ENCODE measurements at places on chromosomes 12 and 14.

DNA sequence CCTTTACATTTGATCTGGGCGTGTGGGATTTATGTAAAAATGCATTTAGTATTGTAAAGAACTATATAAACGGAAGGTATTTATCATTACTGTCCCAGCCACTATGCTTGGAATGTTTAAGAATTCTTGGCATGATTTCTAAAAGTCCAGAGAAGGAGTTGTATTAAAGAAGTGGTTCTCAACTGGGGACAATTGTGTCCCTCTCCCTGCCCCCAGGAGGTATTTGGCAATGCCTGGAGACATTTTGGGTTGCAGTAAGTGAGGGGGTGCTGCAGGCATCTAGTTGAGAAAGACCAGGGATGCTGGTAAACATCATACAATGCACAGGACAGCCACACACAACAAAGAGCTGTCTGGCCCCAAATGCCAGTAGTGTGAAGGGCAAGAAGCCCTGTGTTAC, 7.2 kb downstream of the SLC38A1 start:
- DNase-seq = no peak

GRCh38 chr12:121388421-121388981, 11.4 kb upstream of the RNF34 start:
- no peak for DNase-seq

DNA sequence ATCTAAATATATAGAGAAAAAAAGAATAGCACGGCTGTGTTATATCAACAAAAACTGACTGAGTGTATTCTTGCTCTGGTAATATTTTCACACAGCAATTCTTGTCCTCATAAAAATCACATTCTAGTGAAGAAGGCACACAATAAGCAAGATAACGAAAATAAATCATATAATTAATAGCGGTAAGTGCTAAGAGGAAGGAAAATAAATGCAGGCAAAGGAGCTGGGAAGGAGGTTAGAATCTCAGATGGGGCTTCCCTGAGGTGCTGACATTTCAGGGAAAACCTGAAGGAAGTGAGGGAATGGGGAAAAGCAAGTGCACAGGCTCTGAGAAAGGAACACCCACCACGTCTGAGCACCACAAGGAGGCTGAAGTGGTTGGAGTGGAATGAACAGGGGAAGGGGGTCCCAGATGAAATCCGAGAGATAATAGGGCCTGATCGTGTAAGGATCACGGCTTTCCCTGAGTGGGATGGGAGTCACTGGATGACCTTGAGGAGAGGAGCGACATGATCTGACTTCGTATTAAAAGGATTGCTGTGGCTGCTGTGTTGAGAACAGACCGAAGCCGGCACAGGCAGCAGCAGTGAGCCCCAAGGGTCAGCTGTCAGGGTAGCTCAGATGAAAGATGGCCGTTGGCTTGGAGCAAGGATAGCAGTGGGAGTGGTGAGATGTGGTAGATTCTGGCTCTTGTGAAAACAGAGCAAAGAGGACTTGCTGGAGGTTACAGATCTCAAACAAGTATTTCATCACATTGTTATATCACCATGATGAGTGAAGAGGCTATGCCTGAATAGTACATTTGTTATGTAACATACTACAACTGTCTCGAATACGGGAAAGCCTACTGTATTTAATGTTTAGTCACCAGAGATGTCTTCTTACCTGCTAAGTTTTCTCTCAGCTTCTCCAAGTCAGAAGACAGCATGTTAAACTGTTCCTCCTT, 67.1 kb upstream of the VPS33A start:
- no peak for DNase-seq

DNA sequence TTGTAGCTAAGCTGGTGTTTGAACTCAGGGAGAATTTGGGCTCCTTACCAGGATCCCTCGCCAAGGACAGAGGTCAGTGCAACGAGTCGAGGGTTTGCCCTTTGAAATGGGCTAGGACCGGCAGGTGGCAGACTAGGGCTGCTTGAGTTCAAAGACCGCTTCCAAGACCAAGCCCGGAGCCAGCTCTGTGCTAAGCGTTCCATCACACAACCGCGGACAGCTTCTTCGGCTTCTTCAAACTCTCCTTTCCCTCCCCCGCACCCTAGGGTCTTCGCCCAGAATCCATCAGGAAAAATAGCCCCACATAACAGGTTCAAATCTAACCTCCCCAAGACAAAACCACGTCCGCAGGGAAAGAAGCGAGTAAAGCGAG, 705 bp upstream of the FLVCR2 start:
- peak; percentile 90 for DNase-seq

DNA sequence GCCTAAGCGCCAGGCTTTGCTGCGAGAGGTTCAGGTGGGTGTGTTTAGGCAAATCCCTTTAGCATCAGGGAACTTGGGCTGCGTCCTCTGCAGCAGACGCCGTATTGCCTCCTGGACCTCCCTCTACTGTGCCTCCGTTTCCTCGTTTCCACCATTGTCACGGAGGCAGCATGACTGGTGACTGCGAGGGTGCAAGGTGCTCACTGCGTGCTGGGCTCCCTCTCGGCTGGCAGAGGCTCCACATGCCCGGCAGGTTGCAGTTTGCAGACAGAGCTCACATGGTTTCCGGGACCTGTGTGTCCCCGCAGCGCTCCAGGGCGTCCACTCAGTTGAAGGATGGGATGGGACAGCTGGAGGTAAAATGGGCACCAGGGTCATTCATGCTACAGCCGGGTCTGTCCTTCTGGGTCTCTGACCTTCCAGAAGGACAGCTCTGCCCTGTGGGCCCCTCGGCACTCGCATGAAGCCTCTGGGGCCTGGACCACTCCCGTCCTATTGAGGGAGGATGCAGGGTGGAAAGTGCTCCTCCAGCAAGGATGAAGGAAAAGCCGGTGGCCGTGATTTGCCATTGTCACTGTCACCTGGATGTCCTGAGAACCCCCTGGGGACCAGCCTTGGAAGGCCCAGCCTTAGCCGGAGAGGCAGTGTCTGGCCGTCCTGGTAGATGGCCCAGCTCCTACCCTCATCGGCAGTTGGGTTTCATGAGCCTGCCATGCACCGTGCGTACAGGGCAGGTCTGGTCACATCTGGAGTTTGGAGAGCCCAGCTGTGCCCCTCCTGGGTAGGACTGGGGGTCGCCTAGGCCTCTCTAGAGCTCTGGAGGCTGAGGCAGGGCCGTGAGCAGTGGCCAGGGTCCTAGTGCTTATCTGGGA, 146.5 kb downstream of the KIF26A start:
- DNase-seq = peak; percentile 3

DNA sequence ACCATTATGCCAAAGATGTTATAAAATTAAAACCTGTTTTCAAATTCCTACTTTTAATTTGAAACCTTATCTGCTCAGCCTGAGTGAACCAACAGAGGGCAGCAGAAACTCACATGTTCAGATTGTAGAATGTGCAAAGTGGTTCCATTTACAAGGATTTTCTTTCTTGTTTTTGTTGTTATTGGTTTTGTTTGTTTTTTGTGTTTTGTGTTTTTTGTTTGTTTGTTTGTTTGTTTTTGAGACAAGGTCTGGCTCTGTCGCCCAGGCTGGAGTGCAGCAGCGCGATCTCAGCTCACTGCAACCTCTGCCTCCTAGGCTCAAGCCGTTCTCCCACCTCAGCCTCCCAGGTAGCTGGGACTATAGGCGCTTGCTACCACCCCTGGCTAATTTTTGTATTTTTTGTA, 22.8 kb upstream of the GARIN2 start:
- peak; percentile 32 for DNase-seq

- DNase-seq = no peak
Observed at GRCh38 chr12:103431387-103431786, 64.4 kb downstream of the C12orf42 start.

GRCh38 chr12:3574986-3575385, 84.0 kb downstream of the PRMT8 start:
- DNase-seq = no peak

DNA sequence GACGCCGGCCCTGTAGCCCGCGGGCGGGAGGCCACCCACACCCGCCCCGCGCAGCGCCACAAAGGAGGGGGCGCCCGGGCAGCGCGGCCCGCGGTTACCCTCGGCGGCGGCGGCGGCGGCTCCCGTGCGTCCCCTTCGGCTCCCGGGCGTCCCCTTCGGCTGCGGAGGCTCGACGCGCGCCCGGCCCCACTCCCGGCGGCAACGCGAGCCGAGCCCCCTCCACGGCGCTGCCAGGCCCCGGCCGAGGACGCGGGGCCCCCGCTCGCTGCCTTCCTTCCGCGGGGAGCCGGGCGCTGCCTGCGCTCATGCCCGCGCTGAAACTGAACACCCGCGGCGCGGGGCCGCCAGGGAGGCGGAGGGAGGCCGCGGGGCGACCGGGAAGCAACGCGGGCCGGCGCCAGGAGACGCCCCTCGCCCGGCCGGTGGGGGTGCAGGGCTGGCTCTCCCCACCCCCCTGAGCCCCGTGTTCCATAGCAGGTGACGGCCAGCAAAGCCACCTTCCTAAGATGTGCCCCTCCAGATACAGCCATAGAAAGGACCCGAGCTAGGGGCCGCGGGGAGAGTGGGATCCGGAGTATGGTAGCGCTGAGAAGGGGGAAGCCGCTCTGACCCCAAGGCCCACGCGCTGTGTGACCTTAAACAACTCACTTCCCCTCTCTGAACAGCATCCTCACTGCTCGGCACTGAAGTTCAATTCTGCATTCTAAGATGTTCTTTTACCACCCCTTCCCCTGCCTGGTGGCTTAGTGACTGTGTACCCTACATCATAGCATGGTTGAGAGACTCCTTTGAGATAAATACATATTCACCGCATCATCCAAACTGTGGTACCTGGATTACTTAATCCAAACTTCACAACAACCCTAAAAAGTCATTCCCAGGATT, 42.8 kb downstream of the KDM2B start:
- peak; percentile 20 for DNase-seq

GRCh38 chr12:59594943-59595500, 807 bp upstream of the SLC16A7 start:
- no peak for DNase-seq
